ENCODE measurements at places on chromosomes 12 and 14. TPM values are rescaled to one million over a fixed set of nuclear protein-coding genes. Genes with fewer than 3 reads are reported as not detected.

OLR1 gene
- 3.0 TPM for total RNA-seq

GLRX5 gene
- 57.1 TPM for total RNA-seq

IRF2BPL gene
- 85.4 TPM for total RNA-seq

TULP3 gene
- total RNA-seq, result 18.5 TPM

RTL1 gene
- 8.5 TPM for total RNA-seq
